Neural crest cell (in vitro differentiated cells): ENCODE measurements at places on chromosomes 6 and 20. TPM values are rescaled to one million over a fixed set of nuclear protein-coding genes. Genes with fewer than 3 reads are reported as not detected.

DPPA5 gene
- not detected in 2 replicates for total RNA-seq

TRIM38 gene
- 0.77 and 0.80 TPM in 2 replicates for total RNA-seq

BMP2 gene
- total RNA-seq, result 0.58 and 0.84 TPM in 2 replicates

PNPLA1 gene
- total RNA-seq, result not detected in 2 replicates
